CD4-positive, alpha-beta T cell treated with Interleukin-6 at 100 ng/mL for 8 hours (primary cell): ENCODE measurements at places on chromosomes 6 and 20.

DNA sequence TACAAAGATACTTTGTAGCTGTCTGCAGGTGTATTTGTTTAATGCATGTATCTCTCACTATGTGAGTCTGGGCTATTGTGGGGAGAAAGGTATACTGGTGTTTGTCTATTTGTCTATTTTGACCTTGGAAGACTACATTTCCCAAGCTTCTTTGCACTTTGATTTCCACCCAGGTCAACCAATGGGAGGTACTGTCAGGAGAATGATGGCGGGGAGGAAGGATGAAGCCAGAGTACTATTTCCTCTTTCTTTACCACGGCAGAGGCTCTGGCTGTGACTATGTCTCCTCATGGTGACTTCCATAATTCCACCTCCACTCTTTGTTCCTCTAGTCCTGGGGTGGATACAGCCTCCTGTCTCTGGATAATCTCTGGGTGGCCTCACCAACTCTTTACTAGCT is 23.1 kb downstream of the LBP start:
- DNase-seq: no peak

DNA sequence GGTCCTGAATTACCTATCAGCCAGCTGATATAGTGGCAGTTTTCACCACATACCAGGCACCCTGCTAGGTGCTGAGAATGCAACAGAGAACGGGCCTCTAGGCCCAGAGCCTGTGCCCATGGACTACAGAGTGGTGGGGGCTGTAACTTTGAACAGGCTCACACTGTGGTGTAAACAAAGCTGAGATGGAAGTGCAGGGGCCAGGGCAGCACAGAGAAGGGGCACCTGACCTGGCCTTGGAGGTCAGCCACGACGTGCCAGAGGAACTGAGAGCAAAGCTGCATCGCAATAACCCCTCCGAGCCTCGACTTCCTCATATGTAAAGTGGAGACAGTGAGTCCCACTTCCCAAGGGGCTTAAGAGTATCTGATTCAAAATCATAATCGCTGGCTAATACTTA is 105.8 kb downstream of the MAFB start:
- no peak for DNase-seq

GRCh38 chr6:36248980-36249379 is 20.9 kb upstream of the PNPLA1 start:
- DNase-seq: no peak

DNA sequence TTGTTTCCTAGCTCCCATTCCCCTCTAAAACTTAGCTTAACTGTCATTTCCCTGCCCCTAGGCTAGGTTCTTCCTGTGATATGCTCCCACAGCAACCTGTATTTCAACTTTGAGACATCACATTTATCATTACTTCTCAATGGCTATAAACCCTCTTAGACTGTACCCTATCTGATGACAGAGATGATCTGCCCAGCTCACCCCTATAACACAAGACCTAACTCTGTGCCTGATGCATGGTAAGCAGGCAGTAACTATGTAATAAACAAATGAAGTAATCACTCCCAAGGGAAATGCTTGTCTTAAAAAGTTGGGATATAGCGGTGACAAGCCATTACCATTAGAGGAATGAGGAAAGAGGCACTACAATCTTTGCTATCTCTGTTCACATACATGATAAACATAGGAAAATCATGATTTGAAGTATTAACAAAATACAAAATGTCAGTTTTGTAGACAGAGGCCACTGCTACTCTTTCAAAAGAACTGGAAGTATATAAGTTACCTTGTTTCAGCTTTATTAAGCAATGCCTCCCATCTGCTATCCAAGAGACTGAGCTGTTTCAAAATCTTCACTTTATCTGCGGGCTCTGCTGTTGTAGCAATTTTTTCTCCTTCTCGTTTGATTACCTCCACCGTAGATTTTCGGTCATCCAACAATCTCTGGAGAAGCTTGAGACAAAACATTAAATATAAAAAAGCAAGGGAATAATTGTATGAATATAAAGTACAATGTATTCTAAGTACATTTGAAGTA is 110.7 kb downstream of the DST start:
- no peak for DNase-seq

DNA sequence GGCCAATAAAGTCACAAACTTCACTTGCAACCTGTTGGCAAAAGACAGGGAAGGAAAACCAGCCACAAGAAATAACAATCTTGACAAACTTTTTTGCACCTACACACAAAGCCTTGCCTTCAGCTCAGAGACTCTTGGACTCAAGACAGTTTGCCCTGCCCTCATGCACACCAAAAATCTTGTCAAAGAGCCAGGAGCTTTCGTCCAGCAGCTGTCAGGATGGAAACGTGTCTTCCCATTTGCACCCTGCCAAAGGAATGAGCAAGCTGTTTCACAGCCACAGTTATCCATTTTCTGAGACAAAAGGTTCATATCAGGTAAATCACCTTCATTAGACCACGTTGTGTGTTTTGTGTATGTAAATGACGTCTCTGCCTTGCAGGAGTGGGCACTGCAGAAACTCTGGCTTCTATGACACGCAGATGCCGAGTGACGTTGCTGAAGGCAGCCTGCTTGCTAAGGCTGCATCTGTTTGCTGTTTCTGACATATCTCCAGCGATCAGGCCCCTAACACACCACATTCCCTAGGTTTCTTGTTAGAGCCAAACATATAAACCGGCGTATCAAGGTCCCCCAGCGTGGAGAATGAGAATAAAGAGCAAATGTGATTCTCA is 193.4 kb downstream of the SYNDIG1 start:
- DNase-seq: no peak

GRCh38 chr6:53811082-53811481 is 16.3 kb downstream of the LRRC1 start:
- no peak for DNase-seq
